ENCODE measurements at places on chromosomes 2 and 18.

DNA sequence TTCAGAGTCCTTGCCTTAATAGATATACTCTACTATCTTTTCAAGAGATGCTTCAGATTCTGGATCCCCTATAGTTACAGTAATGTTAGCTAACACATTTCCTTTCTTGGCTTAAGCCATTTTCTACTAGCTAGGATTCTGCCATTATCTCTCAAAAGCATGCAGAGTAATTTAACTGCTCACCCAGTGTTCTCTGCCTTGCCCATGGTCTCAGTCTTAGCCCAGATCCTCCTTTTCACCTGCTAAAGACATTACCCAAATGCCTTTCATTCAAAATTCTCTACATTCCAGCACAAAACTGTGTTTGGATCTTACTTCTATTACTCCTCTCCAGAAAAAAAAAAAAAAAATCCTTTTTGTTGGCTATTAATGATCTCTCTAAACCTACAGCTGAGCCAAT, 474.2 kb upstream of the LRRTM1 start:
- no peak for DNase-seq

GRCh38 chr18:59015531-59016152, 124.0 kb upstream of the SEC11C start:
- no peak for DNase-seq

- no peak for DNase-seq
Observed at GRCh38 chr2:21890716-21891115, 766.9 kb downstream of the TDRD15 start.

GRCh38 chr2:65345631-65346030, 86.8 kb downstream of the SPRED2 start:
- no peak for DNase-seq

DNA sequence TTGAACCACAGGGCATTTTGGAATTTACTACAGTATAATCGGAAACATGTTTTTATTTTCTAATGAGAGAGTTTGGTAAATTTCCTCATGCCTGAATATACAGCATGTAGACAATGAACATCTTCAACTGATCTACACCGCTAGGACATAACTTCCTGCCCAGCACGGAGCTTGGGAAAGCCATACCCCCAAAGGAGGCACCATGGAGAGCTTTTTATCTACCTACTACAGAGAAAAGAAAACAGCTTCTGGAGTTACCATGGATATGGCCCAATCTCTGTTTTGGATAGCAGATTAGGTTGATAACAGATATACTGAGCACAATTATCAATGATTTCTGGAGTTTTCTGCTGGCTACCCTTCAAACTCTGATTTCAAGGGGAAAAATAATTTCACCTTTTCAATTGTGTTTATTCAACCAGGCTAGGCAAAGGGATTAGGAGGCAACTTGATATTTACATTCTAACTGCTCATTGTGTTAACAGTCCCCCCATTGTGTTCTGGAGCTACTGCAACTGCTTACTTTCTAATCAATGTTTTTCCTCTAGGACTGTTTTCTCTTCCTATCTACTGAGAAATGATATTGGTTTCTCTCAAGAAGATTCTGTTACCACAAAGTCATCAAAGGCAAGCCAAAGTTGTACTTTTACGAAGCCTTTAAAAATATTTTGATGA, 123.0 kb upstream of the ARHGAP28 start:
- no peak for DNase-seq

- no peak for DNase-seq
Observed at GRCh38 chr2:127106991-127107621, at the start of gene BIN1. BIN1 (minus strand) TSS chr2:127107154; CDS start chr2:127106943, 211 bp downstream.

DNA sequence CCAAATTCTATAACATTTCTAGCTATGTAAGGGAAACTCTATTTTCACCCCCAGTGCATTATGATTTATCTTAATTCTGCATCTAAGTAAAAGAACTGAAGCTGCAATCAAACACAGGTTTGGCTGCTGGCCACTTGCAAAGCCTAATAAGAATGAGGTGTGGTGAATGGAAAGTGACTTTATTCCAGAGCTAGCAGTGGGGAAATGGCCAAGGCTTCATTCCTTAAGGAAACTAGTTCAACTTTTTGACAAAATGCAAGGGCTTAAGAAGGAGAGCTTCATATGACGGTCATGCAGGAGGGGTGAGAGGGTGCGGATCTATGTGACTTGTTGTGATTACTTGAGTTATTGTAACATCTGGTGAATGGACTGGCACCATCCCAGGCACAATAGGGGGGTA, 1802.0 kb downstream of the SUCLG1 start:
- no peak for DNase-seq

DNA sequence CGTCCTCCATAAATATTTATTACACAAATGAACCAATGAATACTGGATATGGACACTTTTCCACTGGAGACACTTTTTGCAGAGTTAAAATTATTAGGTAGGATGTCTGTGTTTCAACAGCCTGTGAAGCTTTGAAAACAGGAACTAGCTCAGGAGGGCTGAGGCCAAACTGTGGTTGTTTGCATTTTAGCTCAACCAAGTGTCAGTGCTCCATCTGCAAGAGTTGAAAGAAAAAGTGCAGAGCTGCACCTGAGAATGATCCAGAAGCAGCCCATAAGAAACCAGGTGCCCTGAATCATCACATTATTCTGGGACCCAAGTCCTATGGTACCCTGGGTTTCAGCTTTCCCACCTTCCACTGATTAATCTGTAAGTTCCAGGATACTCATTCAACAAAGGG, 180.4 kb downstream of the TRIB2 start:
- no peak for DNase-seq

- no peak for DNase-seq
Observed at GRCh38 chr18:32612651-32613050, 142.0 kb upstream of the GAREM1 start.

- DNase-seq, result no peak
Observed at GRCh38 chr2:75558786-75559679, 1.7 kb downstream of the EVA1A start.

DNA sequence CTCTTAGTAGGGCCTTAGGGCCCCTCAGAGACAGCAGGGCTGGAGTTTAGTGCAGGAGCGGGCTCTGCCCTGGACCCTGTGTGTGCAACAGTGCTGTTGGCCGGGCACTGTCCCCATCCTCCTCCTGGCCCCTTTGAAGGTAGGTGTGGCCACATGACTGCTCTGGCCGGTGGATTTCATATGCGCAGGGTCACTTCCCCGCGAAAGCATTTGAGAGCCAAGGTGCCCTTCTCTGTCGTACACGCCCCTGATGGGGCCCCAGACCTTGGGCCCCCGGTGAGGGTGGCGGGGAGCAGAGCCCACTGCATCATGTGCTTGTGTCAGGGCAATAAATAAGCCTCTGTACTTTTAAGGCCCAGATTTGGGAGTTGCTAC, 15.5 kb downstream of the TMEM177 start:
- DNase-seq, result no peak

DNA sequence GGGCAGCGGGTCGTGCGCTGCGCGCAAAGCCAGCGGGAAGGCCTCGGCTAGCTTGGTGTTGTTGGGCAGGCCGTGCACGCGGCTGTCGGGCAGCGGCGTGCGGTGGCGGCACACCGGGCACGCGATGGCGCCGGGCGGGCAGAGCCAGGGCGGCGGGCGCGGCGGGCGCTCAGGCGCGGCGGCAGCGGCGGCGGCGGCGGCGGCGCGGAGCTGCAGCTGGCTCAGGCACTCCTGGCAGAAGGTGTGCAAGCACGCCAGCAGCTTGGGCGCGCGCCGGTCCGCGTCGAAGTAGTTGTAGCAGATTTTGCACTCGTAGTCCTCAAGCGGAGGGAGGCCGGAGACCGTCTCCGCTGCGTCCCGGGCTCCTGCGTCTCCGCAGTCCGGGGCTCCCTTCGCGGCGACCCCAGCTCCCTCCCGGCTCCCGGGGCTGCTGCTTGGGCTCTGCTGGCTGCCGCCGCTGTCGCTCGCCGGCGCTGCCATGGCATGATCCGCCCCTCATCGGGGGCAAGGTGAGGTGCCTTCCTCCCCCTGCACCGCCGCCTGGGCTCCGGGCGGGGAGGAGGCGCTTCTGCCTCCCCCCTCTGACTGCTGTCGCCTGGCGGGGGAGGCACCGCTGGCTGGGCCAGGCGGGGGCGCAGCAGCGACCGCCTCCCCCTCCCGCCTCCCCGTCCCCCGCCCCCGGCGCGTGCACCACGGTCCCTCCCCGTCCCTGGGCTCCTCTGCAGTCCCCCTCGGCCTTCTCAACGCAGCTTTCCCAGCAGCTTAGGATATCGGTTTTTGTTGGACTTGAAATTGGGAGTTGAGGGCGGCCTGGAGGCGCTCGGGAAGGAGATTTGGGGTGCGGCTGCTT, 21.0 kb upstream of the PAX3 start:
- no peak for DNase-seq

DNA sequence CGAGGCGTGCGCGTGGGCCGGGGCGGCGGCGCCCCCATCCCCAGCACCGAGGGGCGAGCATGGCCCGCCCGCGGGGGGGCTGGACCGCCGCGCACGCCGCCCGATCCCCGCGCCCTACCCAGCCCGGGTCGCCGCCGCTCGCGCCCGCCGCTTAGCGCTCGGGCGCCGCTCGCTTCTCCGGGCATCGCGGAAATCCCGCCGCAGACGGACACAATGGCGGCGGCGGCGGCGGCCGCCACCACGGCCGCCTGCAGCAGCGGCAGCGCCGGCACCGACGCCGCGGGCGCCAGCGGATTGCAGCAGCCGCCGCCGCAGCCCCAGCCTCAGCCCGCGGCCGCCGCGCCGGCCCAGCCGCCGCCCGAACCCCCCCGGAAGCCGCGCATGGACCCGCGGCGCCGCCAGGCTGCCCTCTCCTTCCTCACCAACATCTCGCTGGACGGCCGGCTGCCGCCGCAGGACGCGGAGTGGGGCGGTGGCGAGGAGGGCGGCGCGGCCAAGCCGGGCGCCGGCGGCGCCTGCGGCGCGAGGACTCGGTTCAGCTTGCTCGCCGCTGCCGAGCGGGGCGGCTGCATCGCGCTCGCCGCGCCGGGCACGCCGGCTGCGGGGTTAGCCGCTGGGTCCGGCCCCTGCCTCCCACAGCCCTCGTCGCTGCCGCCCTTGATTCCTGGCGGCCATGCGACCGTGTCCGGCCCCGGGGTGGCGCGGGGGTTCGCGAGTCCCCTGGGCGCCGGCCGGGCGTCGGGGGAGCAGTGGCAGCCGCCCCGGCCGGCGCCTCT, 453 bp downstream of the CABLES1 start:
- DNase-seq, result no peak

- DNase-seq, result no peak
Observed at GRCh38 chr2:18238209-18238608, 322.2 kb downstream of the RDH14 start.

DNA sequence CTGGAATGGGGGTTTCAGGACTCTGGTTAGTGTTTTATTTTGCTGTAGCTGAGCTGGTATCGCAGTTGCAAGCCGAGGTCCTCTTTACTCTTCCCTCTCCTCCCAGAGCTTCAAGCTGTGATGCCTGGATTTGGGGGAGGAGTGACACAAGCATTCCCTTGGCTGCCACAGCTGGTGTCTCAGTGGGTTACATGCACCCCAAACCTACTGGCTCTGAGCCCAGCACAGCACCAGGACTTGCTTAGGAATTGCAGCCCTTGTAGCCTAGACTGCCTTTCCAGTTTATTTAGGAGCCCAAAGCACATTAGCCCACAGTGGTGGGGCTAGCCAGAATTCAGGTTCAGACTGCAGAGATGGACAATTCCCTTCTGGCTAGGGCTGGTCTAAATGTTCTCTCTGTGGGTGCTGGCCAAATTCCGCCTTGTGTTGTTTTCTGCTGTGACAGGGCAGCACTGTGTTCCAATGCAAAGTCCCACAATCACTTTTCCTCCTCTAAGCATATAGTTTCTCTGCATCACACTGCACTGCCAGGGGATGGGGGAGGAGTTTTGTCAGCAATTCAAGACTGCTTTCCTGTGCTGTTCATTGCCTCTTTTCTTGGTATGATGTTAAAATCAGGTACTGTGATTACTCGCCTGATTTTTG, 122.8 kb downstream of the SLC4A10 start:
- DNase-seq, result no peak

GRCh38 chr2:70959851-70960832, 18.3 kb upstream of the ANKRD53 start:
- DNase-seq, result no peak

GRCh38 chr18:12885500-12885899, 1.5 kb upstream of the PTPN2 start:
- DNase-seq, result no peak

DNA sequence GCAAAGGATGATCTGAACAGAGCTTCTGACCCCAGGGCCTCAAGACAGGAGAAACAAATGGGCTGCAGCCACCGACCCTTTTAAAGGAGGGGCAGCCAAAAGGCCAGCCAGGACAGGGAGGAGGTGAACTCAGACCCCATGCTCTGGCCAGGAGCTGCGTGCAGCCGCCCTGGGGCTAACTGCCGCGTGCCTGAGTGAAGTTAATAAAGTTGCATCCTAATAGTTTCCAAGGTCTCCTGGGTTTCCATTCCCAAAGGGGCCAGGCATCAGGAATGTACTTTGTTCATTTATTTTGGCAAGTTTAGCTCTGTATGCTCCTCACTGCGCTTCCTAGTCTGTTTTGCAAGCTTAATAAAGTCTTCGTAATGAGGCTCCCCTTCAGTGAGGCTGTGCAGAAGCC, 60.7 kb downstream of the EN1 start:
- DNase-seq, result no peak

DNA sequence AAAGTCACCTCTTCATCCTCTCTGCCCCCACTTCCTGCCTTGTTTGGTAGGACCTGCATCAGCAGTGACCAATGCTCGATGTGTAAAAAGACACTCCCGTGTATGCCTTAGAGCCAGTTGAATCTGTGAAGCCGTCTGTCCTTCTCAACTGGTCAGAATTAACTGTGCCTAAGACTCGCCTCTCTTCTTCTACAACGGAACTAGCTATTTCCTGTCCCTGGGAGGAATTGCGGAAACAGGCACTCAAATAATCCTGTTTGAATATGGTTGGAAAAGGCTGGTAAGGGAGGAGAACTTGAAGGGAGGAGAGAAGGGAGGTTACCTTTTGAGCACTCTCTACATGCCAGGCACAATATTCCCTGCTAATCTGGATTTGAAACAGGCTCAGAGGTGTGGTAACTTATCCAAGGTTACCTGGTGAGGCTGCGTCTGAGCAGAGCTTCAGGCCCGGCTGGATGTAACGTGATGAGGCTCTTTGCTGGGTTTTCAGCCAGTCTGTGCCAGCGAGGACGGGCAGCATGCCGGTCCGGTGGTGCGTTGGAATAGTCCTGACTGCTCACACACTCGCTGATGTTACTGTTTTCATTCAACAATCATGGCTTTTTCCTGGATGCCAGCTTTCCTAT, 127.0 kb downstream of the FAM168B start:
- no peak for DNase-seq

GRCh38 chr2:240127911-240128607, 8.0 kb downstream of the COPS9 start:
- no peak for DNase-seq

- DNase-seq, result no peak
Observed at GRCh38 chr2:108604196-108604595, 69.9 kb downstream of the LIMS1 start.

All from AG04449 (cell line).